ENCODE measurements at places on chromosomes 5 and 9. TPM values are rescaled to one million over a fixed set of nuclear protein-coding genes. Genes with fewer than 3 reads are reported as not detected.

Gene ADAMTS16
- total RNA-seq: not detected

Gene SLC46A2
- total RNA-seq: not detected

Gene GDF9
- total RNA-seq: 0.92 TPM

Gene QRFP
- total RNA-seq: not detected

Gene INSL4
- not detected for total RNA-seq

Gene PCDHA9
- total RNA-seq: not detected

Gene FOXE1
- 0.14 TPM for total RNA-seq

Gene PURA
- 28.1 TPM for total RNA-seq

All from T-cell (primary cell).